NCI-H510A treated with DMSO at 0.1 percent for 48 hours (cell line): ENCODE measurements at places on chromosomes 2 and 18.

GRCh38 chr2:57126410-57126809 lies 920.2 kb upstream of the VRK2 start:
- DNase-seq = no peak

GRCh38 chr2:107263628-107264027 lies 377.7 kb upstream of the ST6GAL2 start:
- no peak for DNase-seq

DNA sequence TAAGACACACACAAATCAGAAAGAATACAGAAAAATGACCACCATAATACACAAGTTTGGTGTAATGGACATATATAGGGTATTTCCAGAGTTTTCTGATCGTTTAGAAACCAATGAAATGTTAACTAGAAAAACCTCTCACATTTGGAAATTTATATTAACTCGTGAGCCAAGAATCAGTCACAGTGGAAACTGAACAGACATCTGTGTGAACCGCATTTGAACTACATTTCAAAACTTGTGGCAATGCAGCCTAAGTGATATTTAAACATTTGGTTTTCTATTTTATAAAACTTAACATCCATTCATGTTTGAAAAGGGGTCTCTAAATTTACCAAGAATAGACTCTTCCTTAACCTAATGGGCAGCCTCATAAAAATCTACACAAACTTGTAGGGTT lies 29.0 kb upstream of the KCNG2 start:
- no peak for DNase-seq

GRCh38 chr2:213316001-213316735 lies 31.9 kb downstream of the SPAG16 start:
- peak; percentile 34 for DNase-seq

DNA sequence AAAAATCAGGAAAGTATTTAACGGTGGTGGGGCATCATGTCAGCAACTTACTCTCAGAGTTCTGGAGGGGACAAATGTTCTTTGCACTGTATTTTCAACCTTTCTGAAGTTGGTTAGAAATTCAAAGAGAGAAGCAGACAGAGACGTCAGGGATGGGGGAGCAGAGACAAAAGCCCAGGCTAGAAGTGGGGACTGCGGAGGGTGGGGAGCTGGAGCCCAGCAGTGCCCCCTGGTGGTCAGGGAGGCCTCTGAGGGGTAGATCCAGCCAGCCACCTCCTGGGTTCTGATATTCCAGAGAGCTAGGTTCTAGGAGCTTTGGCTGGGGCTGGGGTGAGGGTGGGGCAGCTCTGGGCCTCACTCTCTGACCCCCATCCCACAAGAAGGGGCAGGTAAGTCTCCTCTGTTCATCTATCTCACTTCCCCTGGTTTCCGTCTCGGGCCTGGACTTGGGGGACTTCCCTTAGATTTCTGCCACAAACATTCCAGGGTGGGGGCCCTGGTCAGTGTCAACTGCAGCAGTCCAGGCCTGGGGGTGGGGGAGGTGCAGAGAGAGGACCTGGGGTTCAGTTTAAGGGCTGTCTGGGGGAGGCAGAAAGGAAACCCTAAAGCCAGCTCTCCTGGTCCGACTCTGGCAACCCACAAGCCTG lies 8.9 kb downstream of the TNS1 start:
- DNase-seq = peak; percentile 49

- DNase-seq = no peak
These were observed 151.0 kb upstream of the L3MBTL4 start for GRCh38 chr18:6565815-6566081.

DNA sequence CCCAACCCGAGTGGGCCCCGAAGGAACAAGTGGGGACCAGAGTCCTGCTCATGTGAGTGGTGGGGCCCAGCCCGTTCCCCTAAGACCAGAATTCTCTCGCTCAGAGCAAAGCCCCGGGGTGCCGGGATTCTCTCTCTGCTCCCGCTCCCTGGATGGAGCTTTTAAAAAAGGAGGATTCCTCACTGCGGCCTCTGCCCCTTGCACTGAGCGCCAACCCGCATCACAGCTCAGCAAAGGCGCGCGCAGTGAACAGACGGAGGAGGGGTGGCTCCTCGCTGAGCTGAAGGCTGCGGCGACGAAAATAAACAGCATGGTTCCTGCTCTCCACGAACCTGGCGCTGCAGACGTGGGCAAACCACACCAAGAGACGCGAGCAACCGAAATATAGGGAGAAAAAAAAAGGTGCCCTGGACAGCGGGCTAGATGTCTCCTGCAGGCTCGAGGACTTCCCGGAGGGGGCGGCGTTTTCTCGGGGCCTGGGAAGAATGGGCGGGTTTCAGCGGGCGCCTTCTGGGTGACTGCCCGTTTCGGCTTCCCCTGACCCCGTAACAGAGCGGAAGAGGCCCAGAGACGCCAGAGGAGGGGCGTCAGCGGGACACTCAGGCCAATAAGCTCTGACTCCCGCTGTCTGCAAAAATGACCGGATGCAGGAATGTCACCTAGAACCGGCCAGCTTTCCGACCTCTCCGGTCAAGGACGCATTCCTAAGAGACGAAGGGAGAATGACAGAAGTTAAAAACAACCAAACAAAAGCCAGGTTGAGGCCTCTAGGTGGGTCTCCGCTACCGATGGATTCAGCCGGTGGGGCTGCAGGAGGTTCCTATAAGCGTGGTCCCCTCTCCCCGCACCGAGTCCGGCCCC lies 819 bp upstream of the KLF11 start:
- peak; percentile 58 for DNase-seq

GRCh38 chr2:202038471-202039277 lies 5.0 kb downstream of the FZD7 start:
- DNase-seq = no peak

- DNase-seq = no peak
These were observed 161.7 kb upstream of the SIX3 start for GRCh38 chr2:44779793-44780192.

DNA sequence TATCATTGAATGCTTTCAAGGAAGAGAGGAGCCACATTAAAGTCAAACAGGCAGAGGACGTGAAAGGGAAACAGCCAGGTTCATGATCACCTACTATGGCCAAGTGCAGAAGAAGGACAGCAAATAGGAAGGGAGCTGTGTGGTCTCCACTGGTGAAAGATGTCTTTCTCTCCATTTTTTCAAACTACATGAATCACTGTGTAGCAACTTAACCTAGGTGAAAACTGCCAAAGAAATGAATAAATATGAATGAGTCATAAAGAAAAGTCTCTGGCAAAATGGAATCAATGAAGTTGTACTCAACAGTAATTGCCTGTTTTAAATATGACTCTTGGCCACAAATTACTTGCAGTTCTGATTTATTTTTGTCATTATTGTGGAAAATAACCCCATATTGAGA lies 452.6 kb upstream of the PKDCC start:
- no peak for DNase-seq

DNA sequence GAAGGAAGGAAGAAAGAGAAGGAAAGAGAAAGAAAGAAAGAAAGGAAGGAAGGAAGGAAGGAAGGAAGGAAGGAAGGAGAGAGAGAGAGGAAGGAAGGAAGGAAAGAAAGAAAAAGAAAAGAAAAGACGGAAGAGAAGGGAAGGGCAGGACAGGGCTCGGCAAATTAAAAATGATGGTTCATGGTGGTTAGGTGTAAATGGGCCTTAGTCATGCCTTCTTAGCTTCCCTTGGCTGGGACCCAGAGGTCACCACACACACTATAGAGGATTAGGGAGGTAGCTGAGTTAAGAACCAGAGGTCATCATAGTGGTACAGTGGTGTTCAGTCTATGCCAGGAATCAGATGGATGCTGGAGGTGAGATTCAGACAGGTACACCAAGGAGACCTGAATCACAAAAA lies 9.3 kb upstream of the ATL2 start:
- DNase-seq = no peak

- DNase-seq = no peak
These were observed 198.5 kb downstream of the UBE2E3 start for GRCh38 chr2:181178823-181179412.

DNA sequence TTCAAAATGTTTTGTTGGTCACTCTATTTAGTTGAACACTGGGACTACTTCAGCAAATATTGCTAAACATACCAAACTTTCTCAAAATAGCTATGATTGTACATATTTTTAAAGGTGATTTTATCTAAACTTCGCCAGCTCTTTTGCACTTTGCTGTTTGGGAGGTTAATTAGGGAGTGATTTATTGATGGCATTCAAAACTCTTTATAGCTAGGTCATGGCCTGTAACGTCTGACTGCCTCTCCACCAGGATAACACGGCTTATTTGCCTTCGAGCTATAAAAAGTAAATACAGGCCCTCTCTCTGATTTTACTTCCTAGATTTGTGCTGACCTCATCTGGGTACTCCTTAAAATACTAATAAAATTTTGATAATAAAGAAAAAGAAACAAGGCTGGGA lies 931.9 kb downstream of the DCDC2C start:
- DNase-seq = peak; percentile 81

- DNase-seq = no peak
These were observed 241.4 kb downstream of the SLC8A1 start for GRCh38 chr2:40210344-40210967.

DNA sequence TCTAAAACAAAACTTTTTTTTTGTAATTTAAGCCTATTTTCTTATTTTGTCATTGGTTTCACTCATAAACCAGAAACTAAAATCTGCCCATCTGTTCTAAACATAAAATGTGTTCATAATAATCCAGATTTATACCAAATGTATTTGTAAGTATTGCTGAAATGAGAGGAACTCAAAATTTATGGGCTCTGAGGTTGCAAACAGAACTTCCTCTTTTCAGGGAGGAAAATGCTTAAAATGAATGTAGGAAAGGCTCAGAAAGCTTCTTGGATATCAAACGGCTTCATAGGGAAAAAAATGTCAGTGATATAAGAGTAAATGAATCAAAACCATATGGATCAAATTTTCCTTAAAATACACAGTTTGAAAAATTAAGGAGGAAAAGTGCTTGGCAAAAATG lies 83.9 kb downstream of the PAX3 start:
- DNase-seq = no peak

DNA sequence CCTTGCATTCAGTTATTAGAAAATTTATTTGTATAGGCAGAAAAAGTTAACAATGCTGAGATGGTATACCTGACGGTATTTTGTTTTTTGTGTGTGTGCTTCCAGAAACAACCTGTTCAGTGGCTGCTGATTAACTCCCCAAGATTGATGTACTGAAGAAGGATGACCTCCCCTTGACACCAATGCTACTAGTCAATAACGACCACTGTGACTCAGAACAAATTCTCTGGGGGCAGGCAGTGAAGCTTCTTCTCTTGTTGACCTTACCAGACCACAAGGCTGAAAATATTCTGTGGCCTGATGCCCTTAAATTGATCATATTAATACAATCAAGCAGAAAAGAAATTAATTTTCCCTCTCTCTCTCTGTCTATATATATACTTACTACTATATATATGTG lies 1182.9 kb upstream of the CRIM1 start:
- no peak for DNase-seq

GRCh38 chr2:238128534-238129001 lies 9.9 kb upstream of the KLHL30 start:
- DNase-seq = no peak

DNA sequence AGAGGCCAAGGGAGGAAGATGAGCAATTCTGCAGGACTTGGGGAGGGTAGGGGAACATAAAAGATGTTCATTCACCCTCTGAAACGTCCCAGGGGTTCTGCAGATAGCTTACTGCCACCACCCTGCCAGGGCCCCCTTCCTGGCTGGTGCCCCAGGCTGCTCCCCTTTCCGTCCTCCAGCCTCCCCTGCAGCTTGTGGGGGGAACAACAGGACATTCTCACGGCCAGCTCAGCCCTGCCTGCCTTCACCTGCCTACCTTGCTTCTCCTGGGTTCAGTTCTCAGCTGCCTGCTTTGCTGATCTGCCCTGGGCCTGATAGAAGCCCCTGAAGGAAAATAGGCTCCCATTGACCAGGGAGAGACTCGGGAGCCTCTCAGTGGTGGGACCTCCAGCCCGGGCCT lies 251.1 kb downstream of the CELF4 start:
- DNase-seq = no peak

GRCh38 chr18:59604877-59605276 lies 92.3 kb downstream of the CCBE1 start:
- no peak for DNase-seq

GRCh38 chr18:23540867-23541266 lies 37.6 kb downstream of the RMC1 start:
- no peak for DNase-seq
